ENCODE measurements at places on chromosomes 13 and 19.

GRCh38 chr19:19997656-19998268 is 41.5 kb downstream of the ZNF682 start:
- DNase-seq = peak; percentile 66

- no peak for DNase-seq
Observed at GRCh38 chr19:408441-408901, 476 bp downstream of the C2CD4C start.

- DNase-seq = no peak
Observed at GRCh38 chr13:35923347-35923746, 207.8 kb downstream of the DCLK1 start.

DNA sequence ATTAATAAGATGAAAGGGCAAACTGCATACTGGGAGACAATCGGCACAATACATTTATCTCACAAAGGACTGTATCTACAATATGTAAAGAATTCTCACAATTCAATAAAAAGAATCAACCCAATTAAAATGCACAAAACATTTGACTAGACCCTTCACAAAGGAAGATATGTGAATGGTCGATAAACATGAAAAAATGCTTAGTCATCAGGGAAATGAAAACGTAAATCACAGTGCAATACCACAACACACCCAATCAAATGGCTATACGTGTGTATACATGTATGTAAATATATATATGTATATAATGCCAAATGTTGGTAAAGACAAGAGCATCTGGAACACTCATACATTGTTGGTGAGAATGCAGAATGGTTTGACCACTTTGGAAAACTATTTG is 21.9 kb upstream of the RFC3 start:
- DNase-seq = no peak

DNA sequence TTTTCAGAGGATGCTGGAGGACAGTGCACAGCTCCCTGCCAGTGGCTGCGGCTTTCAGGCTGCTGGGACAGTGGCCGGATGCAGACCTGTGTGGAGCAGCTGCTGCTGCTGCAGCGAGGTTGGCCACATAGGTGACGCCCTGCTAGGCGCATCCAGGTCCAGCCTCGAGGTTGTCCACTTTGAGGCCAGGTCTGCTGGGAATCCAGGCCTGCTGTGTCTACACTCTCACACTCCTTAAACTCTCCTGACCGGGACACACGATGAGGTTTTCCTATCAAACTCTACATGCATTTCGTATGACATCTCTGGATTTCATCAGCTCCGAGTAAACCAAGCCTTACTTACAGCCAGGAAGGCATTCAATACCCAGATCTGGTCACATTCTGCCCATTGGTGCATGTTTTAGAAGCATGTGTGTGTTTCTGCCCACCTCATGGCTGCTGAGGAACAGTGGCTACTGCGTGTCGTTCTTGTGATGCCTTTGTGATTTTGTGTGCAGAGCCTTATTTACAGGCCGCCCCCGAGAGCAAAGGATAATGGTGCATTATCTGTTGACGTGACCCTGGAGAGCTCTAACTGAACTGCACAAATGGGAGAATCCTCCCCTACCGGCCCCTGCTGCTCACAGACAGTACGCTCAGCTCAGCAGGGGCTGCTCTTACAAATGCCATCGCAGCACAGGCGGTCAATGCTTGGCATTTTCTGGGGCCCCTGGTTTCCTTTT is 12.3 kb upstream of the MCF2L start:
- peak; percentile 42 for DNase-seq

- no peak for DNase-seq
Observed at GRCh38 chr13:109205315-109205714, 575.9 kb downstream of the MYO16 start.

- no peak for DNase-seq
Observed at GRCh38 chr13:38042771-38043170, 173.2 kb upstream of the TRPC4 start.

GRCh38 chr19:19613506-19613905 is 5.0 kb downstream of the PBX4 start:
- peak; percentile 77 for DNase-seq

Data from ELF-1 (cell line).